ENCODE measurements at places on chromosomes 16 and 17.

DNA sequence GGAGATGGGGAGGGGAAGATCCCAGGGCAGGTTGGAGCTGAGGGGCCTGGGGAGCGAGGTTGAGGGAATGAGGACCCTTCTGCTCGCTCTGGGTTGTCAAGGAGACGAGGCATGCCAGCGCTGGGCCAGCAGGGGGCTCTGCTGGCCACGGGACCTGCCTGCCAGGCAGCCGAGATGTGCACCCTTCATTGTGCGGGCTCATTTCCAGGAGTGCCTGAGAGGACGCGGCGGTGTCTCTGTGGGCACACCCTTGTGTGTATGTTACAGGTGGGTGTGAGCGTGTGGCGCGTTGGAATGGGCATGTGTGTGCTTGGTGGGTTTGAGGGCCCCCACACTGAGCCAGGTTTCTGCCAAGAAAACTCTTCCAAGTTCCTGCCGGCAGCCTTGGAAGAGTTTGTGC lies 15.9 kb downstream of the ARHGAP23 start:
- DNase-seq: no peak

GRCh38 chr17:76195281-76196096 lies 44.8 kb downstream of the RNF157 start:
- no peak for DNase-seq

DNA sequence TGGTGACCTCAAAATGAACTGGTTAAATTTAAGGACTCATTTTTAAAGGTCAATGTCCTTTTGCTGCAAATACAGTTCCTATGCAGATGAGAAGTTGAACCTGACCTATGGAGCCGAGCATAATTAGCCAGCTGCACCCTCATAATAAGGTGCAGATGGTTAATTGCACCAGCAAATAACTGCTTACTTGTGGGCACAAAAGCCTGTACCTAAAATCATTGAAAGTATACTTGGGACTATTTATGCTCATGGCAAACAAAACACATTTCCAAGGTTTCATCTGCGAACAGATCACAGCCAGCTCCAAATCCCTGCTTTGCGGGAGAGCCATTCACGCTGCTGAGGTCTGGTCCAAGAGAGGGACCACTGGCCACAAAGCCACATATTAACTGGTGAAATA lies 13.0 kb downstream of the HYDIN start:
- DNase-seq: no peak

DNA sequence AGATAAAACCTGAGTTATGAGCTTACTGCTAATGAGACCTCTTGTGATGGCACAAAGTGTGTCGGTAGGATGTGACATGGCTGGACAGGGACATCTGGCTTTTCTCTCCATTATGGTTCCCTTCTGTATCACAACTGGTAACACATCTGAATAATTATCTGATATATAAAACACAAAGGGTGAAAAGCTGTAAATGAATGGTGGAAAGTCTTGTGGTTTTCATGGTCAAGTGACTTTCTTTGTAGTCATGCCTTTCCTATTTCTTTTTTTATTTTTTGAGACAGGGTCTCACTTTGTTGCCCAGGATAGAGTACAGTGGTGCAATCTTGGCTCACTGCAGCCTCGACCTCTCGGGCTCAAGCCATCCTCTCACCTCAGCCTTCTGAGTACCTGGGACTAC lies 35.3 kb upstream of the ZFHX3 start:
- no peak for DNase-seq

DNA sequence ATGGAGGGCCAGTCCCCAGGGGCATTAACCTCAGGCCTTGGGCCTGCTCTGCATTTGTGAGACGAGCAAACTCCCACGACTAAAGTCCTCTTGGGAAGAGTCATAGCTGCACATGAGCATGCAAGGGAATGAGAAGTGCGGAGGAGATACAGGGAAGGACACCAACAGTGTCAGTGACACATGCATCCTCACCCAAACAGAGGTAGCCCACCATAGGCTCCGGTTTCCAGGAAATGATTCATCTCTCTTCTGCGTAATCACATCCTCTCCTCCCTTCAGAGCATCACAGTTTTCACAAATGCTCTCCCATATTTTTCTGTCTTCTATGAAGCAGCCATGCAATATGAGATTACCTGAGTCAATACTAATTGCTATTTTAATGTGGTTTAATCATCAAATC lies 725.7 kb upstream of the GOT2 start:
- no peak for DNase-seq

- DNase-seq: no peak
These were observed 13.2 kb downstream of the PSMD12 start for GRCh38 chr17:67353161-67353560.

DNA sequence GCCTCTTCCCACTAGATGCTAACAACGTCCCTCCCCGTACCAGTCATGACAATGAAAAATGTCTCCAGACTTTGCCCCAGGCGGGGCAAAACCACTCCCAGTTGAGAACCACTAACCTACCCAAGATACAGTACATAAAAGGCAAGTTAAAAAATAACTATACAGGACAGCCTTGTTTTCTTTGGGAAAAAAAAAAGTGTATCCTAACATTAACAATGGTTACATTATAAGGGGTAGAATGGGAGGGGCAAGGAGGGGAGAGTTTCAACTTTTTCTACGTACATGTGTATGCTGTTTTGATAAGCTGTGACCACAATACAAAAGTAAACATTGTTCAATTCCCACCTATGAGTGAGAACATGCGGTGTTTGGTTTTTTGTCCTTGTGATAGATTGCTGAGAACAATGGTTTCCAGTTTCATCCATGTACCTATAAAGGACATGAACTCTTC lies 94.9 kb downstream of the TOX3 start:
- DNase-seq: no peak

- DNase-seq: no peak
These were observed 1.6 kb downstream of the NOG start for GRCh38 chr17:56595108-56595418.

GRCh38 chr17:60557805-60558204 lies 31.8 kb upstream of the APPBP2 start:
- DNase-seq: no peak

DNA sequence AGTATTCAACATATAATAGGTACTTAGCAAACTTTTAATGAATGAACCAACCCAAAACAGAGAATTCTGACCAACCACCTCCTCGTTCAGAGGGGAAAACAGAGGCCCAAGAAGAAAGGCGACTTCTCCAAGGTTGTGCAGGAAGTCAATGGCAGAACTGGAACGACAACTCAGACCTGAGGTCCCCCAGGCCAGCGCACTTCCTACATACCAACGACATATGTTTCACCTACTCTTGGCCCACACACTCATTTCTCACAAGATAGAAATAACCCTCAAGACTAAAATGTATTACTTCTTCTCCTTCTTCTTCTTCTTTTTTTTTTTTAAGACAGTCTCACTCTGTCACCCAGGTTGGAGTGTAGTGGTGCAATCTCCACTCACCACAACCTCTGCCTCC lies 14.4 kb downstream of the CHCT1 start:
- DNase-seq: no peak

- DNase-seq: no peak
These were observed 16.1 kb downstream of the TEKT5 start for GRCh38 chr16:10678655-10679054.

GRCh38 chr16:30032083-30032819 lies 1.2 kb upstream of the TLCD3B start:
- DNase-seq: peak; percentile 24

All from AG09309 (cell line).